ENCODE measurements at places on chromosomes 3 and 15.

GRCh38 chr15:59553879-59554735 lies 57.5 kb upstream of the GCNT3 start:
- DNase-seq = peak; percentile 39

DNA sequence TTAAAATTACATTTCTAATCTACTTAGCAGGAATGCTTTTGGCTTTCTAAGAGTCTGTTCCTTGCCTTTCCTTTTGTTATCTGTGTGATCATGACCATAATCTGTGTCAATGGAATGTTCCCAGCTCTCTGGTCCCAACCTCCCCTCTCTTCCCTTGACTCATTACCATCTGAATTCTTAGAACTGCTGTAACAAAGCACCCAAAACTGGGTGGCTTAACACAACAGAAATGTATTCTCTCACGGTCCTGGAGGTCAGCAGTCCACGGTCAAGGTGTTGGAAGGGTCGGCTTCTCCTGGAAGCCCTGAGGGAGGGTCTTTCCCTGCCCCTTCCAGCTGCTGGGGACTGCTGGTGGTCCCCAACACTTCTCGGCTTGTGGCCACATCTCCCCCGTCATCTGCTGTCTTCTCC lies 81.1 kb downstream of the LRRK1 start:
- no peak for DNase-seq

DNA sequence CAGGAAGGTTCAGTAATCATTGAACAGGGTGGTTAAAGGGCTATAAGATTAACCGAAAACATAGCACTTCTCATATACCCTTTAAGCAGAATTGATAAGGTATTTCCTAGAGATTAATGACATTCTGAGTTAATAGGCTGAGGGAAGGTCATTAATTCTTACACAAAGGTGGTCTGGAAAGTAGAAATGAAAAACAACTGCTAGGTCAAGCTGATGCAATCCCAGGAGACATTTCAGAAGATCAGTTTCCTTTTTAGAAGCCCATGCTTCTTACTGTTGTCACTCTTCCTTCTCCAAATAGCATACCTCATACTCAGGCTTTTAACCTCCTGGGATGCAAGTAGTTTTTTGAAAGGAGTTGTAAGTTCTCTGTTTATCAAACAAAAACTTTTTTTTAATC lies 8.8 kb downstream of the FILIP1L start:
- no peak for DNase-seq

- no peak for DNase-seq
Measured at GRCh38 chr15:80915472-80915871, 74.1 kb downstream of the MESD start.

- no peak for DNase-seq
Measured at GRCh38 chr15:64549860-64550259, 89.5 kb downstream of the ZNF609 start.

DNA sequence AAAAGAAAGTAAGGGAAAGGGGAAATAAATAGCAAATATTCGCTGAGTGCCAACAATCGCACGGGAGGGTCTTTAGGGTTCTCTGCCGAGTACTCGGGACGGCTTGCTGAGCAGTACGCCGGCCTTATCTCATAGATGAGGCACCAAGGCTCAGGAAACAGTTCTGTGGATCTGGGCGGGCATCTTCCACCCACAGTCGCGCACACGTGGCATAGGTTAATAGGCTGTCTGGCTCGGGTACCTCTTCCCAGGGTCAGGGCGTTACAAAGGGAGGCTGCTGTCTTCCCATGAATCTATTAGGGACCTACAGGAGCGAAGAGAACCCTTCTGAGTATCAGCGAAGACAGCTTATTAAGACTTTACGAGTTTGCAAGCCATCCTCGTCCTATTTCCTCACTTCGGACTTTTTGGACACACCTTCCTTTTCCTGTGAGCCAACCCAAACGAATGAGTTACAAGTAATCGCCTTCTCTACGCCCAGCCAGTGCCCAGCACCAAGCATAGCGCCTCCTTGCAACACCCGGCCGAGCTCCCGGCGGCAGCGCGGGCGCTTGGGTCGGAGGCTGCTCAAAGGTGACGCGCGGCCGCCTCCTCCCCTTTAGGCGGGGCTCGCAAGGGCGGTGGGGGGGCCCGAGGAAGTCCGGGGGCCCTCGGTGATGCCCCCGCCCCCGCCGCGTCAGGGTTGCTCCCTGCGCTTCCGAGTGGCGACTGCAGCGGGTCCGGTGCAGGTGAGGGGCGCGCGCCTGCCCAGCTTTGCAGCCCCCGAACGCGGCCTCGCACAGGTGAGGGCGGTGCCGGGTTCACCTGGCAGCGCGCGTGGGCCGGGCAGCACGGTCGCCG lies at the start of gene MCTP2:
Gene MCTP2, plus strand, starts transcription at position 679 of the 840 bp plus-strand sequence. CDS start 66,705 bp downstream, outside the sequence.
- DNase-seq = peak; percentile 46

DNA sequence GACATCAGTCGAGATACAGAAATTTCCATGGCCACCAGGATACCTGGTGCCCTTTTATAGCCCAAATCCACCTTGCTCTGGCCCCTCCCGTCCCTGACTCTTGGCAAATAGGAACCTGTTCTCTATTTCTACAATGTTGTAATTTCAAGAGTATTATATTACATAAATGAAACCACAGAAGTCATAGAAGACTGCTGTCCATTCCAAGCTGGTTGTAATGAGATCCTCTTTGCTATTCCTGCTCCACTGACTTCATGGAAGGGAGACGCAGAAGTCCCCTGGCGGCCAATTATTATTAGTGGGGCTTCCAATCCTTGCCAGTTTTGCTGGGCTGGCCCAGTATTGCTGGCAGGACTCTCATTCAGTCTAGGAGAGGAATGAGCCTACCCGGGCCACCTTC lies 26.6 kb downstream of the DCP1A start:
- peak; percentile 77 for DNase-seq

- DNase-seq = no peak
Measured at GRCh38 chr3:94693997-94694640, 631.3 kb downstream of the NSUN3 start.

GRCh38 chr3:20914310-20914709 lies 728.3 kb upstream of the SGO1 start:
- no peak for DNase-seq

DNA sequence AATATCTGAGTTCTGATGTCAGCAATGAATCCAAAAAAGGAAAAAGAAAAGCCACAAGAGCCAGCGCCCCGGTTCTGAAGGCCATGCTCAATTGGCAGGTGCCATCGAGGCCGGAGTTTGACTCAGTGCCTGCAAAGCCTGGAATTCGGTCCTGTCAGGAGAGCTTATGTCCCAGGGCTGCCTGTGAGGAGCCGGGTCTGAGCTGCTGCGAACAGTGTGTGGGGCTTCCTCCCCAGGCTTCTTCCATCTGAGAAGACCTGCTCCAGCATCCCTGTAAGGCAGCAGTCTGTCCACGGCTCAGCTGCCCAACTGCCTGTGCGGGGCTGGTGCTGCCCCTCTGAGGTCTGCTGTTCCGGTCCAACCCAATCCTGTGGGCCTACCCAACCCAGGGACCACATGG lies 46.1 kb downstream of the ROPN1B start:
- no peak for DNase-seq

- no peak for DNase-seq
Measured at GRCh38 chr3:177419904-177420601, 222.8 kb upstream of the TBL1XR1 start.

DNA sequence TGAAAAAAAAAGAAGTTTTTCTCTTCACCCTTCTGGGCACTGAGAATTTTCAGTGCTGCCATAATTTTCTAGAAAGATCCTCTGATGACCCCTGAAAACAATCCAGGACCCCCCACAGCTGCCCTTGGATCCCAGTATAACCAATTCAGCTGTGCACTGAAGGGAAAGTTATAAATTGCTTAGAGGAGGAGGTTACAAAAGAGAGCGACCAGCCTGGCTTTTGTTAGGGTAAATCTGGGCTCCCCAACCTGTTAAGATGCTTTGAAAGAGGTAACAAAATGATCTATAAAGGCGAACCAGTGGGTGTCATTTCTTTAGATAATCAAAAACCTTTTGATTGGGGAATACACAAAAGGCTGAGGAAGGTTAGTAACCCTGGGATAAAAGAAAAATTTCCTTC lies 407.9 kb upstream of the ATP11B start:
- no peak for DNase-seq

GRCh38 chr3:141405025-141405424 lies 36.7 kb downstream of the ZBTB38 start:
- DNase-seq = peak; percentile 55

DNA sequence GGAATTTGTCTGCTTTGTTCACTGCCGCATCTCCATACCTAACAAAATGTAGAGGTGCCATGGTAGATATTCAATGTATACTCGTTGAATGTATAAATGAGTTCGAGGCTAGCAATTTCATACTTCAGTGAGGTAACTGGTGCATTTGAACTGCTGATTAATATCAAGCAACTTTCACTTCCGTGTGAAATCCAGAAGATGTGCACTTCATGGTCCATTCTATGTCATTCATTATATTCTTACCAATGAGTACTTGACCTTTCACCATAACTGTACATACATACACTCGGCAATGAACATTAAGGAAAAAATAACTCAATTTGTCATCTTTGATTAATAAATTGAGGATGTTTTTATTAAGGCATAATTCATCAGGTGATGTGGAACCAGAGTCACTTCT lies 598.5 kb downstream of the ZNF385D start:
- DNase-seq = no peak

Measured in fibroblast of gingiva (primary cell).